ENCODE measurements at places on chromosomes 16 and 17.

- peak; percentile 56 for DNase-seq
These were observed 36.2 kb upstream of the NAT9 start for GRCh38 chr17:74812109-74813009.

GRCh38 chr17:22411185-22411784 is 719.0 kb downstream of the KCNJ18 start:
- DNase-seq, result no peak

- no peak for DNase-seq
These were observed 7.5 kb upstream of the RASD1 start for GRCh38 chr17:17503566-17504130.

- DNase-seq, result no peak
These were observed 27.6 kb upstream of the AATK start for GRCh38 chr17:81193470-81194224.

DNA sequence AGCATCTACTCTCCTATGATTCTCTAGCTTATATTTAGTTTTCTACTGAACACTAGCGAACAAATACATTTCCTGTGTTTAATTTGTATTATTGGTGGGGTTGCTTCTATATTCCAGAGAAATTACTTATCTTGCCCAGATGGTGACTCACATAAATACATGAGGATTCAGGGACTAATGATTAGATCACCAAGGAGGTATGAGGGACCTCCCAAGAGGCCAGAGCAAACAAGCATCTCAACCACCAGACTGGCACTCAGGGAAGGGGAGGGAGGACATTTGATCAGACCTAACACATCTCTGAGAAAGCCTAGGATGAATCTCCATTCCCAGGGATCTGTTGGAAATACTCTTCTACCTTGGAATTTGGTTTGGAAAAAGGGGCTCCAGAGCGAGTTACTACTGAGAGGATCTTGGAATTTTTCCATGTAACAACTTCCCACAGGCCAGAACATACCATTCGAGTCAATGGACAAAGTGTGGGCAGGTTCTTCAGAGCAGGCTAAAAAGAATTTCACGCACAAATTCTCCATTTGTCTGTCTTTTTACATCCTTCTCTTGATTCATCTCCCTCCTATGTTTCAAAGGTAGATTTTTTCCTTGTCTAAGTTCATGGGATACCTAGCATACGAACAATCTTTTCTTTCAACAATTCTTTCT is 262.6 kb upstream of the MYOCD start:
- peak; percentile 56 for DNase-seq

DNA sequence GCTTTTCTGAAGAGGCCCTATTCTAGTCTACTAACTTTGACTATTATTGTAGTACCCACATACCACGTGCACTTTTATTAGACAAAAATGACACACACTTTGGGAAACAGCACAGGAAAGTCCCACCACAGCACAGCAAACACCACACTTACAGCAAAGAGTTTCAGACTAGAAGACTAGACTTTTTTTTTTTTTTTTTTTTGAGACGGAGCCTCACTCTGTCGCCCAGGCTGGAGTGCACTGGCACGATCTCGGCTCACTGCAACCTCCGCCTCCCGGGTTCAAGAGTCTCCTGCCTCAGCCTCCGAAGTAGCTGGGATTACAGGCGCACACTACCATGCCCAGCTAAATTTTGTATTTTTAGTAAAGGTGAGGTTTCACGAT is 20.1 kb downstream of the YWHAE start:
- DNase-seq, result no peak

- DNase-seq, result no peak
These were observed 116.5 kb upstream of the ADAMTS18 start for GRCh38 chr16:77551357-77551756.

GRCh38 chr16:56120447-56121155 is 70.7 kb upstream of the GNAO1 start:
- DNase-seq, result no peak

- no peak for DNase-seq
These were observed 19.1 kb upstream of the CD79B start for GRCh38 chr17:63950940-63951907.

DNA sequence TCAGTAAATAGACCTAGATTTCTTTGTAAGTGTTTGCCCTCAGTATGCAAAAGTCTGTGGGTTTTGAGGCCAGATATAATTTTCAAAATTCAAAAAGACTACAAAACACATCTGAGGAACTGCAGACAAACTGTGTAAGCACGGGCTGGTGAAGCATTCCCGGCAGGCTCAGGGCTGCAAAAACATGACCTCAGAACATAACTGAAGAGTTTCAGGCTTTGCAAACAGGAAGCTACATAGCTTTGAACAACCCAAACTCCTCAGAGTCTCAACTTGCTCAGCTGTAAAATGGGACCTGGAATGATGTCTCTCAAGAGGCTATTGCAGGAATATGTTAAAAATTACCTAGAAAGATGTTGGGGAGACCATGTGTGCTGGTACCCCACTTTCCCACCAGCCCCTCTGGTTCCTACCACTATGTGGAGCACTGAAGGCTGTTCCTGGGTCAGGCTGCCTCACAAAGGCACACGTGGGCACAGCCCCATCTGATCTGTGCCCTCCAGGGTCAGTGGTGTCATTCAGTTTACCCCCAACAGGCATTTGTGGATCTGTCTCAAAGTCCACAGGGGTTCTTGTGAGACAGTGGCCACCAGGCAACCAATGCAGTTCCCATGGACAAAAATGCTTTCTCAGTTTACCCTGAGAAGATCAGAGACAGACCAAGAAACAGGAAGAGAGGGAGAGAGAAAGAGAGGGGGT is 72.9 kb downstream of the CREBBP start:
- peak; percentile 56 for DNase-seq

- DNase-seq, result no peak
These were observed 55.4 kb downstream of the RAP1GAP2 start for GRCh38 chr17:2851615-2852014.

DNA sequence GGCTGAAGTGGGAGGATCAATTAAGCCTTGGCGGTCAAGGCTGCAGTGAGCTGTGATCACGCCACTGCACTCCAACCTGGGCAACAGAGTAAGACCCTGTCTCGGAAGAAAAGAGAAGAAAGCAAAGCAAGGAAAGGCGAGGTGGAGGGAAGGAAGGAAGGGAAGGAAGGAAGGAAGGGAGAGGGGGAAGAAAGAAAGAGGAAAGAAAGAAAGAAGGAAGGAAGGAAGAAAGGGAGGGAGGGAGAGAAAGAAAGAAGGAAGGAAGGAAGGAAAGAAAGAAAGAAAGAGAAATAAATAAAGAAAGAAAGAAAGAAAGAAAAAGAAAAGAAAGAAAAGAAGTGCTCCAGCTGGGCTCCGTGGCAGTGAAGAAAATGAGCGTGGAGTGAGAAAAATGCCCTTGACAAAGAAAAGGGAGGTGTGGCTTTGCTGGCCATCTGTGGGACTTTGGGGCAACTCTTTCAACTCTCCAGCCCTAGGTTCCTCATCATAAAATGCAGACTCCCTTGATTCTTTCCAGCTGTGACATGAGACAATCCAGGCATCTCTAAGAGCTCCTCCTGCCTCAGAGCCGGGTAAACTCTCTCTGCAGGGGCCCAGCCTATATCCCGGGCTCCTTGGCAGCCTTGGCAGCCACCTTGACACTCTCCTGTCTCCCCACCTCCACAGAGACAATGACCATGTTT is 2.4 kb downstream of the GSDMA start:
- DNase-seq, result no peak

- no peak for DNase-seq
These were observed 381.5 kb downstream of the CPPED1 start for GRCh38 chr16:12422233-12422632.

- DNase-seq, result no peak
These were observed 123.0 kb upstream of the DYNLRB2 start for GRCh38 chr16:80417706-80418271.

DNA sequence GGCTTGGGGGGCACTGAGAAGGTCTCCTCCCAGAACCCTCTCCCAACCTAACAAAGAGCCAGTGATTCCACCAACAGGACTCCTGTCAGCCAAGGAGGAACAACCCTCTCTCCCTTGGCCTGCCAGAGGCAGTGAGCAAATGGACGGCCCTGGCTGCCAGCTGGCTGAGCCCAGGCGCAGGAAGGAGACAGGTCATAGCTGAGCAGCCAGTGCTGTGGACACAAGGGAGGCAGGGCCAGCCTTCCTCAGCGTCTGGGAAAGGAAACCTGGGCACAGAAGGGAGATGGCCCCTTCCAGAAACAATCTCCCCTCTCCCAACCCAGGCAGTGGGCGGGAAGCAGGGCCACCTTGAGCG is 2.1 kb downstream of the MPO start:
- no peak for DNase-seq

DNA sequence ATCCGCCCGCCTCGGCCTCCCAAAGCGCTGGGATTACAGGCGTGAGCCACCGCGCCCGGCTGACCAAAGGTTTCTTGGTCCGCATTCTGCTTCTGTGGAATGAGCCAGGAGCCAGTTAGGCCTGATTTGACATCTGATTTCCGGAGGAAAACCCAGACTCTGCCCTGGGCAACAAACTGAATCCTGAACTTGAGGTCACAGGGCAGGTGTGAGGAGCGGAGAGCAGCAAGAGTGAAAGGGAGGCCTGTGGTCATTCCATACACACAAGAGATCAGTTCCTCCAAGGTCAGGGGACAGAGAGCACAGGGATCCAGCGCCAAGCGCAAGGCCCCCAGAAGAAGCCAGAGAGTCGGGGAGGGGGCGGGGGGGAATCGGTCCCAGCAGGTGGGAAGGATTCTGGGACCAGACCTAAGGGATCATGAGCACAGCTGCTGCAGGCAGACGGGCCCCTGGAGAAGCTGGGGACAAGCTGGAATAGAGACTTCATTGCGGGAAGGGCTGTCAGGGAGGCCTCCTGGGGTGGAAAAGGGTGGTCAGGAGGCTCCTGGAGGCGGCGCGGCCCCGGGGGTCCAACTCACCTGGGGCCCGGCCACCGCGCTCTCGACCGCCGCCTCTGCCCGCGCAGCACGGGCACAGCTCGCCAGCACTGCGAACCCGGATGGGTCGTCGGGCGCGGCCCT is 436 bp downstream of the SHPK start:
- no peak for DNase-seq

DNA sequence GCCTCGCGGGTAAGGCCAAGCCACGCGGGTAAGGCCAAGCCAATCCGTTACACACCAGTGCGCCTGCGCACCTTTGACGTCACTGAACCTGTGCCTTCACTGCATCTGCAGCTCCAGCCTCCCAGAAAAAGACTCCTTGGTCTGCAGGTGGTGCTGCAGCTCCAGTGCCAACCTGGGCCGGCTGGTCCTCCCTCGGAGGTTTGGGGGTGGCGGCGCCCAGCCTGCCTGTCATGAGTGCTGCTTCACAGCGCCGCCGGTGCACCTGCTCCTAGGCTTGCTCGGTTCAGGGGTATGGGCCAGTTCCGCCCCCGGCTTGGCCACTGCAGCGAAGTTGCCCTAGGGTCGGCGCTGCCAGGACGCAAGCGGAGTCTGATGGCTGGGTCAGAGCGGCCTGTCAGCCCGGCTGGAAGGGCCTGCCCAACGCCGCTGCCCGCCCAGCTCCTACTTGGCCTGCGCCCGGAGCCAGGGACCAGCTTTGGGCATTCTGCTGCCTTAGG is 146.6 kb downstream of the USP22 start:
- DNase-seq, result peak; percentile 27

- DNase-seq, result peak; percentile 89
These were observed 13.0 kb upstream of the NFATC3 start for GRCh38 chr16:68072038-68072695.

DNA sequence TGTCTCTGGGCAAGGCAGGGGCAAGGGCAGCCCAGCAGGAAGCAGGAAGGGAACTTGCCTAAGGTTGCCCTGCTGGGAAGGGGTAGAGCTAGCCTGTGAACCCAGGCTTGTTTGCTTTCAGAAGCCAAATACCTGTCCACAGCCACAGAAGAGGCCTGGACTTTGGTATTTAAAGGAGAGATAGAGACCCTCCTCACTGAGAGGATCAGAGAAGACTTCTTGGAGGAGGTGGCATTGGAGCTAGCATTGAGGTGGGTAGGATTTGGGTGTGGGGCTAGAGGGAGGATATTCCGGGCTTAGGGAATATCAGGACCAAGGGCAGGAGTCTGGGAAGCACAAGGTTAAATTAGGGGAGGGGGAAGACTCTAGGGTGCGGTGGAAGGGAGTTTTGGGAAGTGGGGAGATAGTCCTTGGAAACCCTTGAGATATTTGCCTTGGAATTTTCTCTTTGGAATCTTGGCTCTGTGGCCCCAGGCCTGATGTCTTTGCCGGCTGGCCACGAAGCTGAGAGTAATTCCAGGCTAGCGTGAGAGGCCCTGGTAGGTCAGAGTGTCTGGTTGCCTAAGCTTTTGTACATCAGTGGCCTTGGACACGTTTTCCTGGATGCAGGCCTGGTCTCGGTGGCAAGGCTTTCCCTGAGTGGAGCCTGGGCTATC is 13.1 kb upstream of the ETV4 start:
- no peak for DNase-seq

DNA sequence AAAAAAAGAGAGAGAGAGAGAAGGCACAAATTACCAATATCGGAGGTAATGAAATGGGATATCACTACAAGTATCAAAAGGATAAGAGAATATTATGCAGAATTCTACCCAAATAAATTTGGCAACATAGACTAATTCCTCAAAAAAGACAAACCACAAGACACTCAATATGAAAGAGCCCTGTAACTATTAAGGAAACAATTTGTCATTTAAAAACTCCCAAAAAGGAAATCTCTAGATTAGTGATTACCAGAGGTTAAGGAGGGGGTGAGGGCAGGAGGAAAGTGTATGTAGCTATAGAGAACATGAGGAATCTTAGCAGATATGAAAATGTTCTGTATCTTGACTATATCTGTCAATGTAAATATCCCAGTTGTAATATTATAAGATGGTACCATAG is 54.0 kb downstream of the CFDP1 start:
- no peak for DNase-seq

DNA sequence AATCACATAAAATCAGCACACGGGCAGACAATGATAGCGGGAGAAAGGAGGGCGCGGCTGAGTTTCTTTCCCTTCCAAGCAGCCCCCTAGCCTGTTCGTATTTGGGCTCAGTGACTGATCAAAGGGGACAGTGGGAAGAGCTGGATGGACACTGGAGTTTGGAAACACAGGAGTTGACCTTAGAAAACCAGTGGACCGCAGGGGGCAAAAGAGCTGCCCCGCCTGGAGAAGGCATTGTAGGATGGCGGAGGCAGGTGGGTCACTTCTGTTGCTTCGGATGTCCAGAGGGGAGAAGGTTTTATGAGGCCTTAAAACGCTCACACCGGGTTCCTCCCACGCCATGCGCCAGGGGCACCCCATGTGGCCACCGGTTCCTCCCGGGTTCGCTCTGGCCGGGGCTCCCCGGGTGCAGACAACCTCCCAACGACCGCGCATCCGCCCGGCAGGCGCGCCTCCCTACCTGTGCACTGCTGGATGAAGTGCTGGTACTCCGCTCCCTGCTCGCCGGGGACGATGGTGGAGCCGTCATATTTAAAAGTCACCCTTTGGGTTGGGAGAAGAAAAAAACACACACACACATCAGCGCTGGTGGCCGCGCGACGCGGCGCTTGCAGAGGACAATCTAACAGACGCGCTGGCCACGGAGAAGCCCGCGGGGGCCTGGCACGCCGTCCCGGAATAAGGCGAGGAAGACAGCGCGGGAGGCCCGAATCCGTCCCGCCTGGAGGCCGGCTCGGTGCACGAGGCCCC is 662 bp downstream of the COTL1 start:
- peak; percentile 16 for DNase-seq

GRCh38 chr16:89618109-89618998 is 4.9 kb downstream of the DPEP1 start:
- peak; percentile 40 for DNase-seq
